ENCODE measurements at places on chromosomes 5 and 9.

- no peak for DNase-seq
Observed at GRCh38 chr5:35242702-35243258, 12.5 kb upstream of the PRLR start.

DNA sequence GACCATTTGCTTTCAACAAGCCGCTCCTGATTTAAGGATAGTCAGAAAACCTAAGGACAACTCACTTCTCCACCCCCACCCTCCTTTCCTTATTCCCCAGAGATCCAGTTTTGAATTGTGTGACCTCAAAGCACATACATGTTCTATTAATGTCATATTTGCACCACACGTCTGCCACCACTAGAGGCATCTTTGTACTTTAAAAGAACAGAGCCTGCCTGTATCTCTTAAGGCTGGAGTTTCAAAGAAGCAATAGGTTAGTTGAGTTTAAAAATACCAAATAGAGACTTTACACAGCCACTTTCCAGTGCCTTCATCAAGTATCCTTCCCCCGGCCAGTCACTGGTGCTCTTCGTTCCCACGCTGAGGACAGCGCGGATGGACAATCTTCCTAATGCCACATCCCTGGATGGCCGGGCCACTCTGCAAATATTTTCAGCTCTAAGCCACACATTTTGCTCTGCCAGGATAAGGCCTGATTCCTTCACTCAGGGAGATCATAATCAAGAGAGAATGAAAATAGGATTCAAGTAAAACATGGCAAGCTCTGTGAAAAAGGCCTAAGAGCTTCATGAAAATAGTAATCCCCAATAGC lies 146.3 kb downstream of the SNCAIP start:
- DNase-seq: no peak

- no peak for DNase-seq
Observed at GRCh38 chr5:74044936-74045335, 418.9 kb downstream of the ARHGEF28 start.

- DNase-seq: no peak
Observed at GRCh38 chr5:171622010-171622409, 163.6 kb upstream of the SMIM23 start.

GRCh38 chr9:121192959-121193640 lies 8.6 kb downstream of the RAB14 start:
- no peak for DNase-seq

GRCh38 chr5:67974471-67974870 lies 241.1 kb upstream of the PIK3R1 start:
- no peak for DNase-seq

GRCh38 chr5:171669571-171669970 lies 116.0 kb upstream of the SMIM23 start:
- no peak for DNase-seq

GRCh38 chr9:130658893-130659698 lies 5.3 kb upstream of the PRDM12 start:
- DNase-seq: no peak

DNA sequence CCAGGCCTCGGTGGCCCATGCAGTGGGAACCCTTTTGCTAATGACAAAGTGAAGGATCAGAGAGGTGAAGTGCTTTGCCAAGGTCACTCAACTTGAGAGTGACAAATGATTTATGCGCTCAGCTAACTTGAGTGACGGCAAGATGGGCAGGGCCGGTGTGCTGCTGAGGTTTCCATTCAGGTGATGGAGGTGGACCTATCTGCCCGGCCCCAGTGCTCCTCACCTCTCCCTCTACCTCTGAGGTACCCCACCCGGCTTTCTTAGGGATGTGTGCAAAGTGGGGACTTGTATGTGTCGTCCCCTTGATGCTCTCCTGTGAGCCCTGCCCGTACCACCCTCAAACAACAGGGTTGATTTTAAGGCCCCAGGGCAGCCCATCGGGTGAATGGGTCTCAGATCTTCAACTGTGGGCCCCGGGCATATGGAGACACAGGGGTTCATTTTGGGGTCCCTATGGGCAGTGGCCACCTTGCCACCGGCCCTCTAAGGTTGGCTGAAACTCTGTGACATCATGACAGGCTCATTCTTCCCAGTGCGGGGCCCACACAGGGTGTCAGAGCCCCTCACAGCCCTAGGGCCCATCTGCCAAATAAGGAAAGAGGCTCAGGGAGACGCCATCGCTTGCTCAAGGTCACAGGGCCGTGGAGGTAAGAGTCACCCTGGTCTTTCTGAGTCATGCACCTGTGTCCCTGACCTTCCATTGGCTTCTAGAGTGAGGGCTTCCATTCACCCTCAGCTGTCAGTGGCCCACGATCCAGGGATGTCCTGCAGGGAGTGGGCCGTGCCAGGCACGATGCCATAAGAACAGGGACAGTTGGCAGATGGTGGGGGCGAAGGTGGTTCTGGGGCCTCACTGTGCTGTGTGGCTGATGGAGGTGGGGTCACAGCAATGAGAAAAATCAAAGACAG lies 170.6 kb upstream of the MVB12B start:
- no peak for DNase-seq

DNA sequence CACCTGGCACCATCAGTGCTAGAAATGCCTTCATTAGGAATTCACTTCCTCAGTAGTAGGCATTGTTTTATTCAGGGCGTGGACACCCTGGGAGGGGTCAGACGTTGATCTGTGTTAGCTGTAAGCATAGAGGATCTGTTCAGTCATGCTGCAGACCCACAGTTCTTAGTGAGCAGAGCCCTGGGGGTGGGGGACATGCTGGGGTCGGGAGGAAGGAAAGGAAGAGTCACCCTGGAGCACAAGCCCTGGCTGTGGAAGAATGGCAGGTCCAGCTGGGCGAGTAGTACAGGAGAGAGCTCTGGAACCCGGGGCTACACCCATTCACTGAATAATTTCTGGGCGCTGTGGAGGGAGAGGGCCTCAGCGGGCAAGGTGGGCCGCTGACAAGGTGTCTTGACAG lies 172.5 kb downstream of the FSTL4 start:
- DNase-seq: no peak

DNA sequence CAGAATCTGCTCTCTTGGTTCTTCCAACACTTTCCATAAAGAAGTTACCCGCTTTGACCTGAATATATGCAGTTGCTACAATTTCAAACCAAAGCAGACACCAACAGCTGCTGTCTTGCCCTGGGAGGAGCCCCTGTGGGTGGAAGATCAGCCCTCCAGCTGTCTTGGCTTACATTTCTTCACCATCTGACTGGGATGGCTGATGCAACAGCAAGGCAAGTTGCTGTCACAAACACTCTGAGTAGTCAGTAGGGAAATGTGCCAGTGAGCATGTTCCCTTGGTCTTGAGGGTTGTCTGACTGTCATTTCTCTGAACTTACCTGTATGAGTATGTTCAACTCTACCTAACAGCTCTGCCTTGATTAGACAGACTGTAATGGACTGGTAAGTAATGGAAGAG lies 152.9 kb downstream of the SGCD start:
- no peak for DNase-seq

- DNase-seq: no peak
Observed at GRCh38 chr5:59130431-59130830, 547.6 kb downstream of the RAB3C start.

DNA sequence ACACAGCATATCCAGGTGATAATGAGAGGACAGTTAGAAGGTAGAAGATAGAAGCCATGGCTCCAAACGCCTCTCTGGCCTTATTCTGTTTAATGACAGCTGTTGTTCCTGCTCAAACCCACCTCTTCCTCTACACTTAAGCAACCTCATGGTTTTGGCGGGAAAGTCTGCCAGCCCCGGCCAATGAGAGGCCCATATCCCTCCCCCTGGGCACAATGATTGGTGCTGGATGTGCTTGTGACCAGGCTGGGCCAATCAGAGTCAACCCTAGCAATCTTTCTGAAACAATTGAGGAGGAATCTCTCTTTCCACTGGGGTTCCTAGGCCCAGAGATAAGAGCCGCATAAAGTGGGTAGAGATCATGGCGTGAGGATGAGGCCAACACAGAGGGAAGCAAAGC lies 4.8 kb upstream of the GFI1B start:
- DNase-seq: no peak

DNA sequence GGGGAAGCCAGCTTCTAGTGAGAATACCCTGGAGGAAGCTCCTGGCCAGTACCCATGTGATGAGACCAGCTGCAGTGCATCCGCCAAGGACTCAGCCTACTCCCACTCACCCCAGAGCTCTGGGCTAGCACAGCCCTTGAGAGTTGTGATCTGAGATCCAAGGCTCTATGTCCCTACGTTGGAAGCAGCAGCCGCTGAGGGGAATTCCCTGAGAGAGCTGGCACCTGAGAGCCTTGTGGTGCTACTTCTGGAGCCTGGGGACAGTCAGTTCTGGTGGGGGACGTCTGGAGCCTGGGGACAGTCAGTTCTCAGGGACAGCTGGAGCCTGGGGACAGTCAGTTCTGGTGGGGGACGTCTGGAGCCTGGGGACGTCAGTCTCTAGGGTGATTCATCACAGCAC lies 39.2 kb downstream of the PDZD2 start:
- DNase-seq: no peak

- DNase-seq: no peak
Observed at GRCh38 chr5:153496835-153497234, 6.4 kb downstream of the GRIA1 start.

DNA sequence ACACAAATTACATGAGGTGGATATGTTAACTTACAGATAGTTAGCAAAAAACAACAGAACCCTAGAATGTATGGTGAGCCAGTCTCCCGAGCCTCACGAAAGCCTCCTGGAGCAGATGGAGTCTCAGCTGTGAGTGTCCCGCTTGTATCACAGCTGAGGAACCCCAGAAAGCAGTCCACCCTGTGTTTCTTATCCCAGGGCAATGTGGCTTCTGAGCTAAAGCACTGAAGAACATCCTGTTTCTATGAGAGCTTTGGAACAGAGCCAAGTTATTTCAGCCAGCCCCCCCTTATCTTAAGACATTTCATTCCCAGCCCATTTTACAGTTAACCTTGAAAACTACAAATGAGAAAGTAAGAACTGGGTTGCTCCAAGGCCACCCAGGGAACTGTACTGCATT lies 1220.9 kb upstream of the CDH6 start:
- no peak for DNase-seq

- no peak for DNase-seq
Observed at GRCh38 chr5:137570070-137570469, 70.9 kb upstream of the SPOCK1 start.

DNA sequence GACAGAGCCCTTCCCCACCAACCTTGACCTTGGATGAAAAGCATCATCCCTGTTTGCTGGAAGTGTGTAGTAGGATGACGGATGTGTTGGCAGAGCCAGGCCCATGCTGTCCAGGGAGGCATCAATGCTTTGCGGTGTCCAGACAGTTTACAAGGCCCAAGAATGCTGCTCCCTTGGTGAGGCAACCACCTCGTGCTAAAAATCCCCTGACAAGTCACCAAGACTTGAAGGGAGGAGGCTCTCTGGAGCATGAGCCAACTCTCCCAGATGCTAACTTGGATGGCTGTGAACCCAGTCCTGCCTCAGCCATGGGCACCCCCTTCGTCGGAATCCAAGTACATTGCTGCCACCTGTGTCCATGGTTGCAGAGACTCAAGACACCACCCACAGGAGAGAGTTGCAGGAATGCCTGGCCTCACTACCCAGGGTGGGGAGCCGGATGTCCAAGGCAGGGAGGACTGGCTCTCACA lies 9.5 kb upstream of the NKD2 start:
- no peak for DNase-seq

DNA sequence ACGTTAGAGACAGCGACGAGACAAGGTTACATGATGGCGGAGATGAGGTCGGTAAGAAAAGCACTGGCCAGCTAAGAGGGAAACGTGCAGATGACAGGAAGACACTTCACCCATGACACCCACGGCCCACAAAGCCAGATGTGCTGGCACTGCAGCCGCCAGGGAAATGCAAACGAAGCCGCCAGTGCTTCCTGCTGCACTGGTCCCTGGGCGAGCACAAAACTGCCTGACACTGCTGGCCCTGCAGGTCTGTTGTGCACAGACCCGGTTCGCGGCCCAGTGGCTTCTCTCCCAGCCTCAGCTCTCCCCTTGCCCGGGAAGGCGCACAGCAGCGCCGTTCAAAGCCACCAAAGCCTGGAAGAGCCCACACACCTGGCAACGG lies 20.3 kb downstream of the QSOX2 start:
- DNase-seq: no peak
